Activated naive CD4-positive, alpha-beta T cell treated with anti-CD3 and anti-CD28 coated beads, Interleukin-2, amount 10 ng/mL, durations not matched to agents 7 days and 5 days (primary cell): ENCODE measurements at places on chromosomes 3 and 15.

DNA sequence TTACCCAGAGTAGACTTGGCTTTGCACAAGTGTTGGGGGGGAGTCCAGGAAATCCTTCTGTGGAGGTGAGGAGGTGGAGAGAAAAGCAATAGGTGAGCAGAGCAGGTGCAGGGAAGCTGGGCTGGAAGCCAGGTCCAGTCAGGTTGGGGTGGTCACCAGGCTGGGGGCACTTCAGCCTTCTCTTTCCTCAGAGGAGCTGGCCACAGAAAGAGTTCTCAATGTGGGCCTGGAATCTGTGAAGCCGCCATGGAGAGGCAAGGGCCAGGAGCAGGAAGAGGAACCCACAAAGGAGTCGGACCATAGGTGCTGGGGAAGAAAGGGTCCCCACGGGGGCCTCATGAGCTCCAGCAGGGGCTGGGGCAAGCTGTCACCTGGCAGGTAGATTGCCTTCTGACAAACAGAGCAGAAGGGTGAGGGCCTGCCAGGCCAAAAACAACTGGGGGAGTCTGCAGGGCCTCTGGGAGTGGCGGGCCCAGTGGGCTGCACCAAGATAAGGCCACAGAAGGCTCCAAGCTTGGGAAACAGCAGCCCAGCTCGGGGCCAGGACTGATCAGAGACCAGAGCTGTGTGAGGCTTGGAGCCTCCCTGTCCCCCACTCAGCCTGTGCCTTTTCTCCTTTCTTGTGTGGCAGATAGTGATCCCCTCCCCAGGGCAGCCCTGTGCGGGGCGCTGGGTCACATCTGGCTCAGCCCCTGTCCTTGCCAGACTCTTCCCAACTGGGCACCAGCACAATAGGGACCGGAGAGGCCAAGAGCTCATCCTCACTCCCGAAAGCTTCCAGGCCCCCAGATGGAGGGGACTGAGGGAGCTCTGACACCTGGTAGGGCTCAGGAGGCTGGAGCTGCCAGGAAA lies 53.0 kb upstream of the FGD5 start:
- peaks cover 4% of the 10 kb centered on the region for H3K27me3 ChIP-seq
- no peak overlapping the region for H3K4me3 ChIP-seq
- H3K36me3 ChIP-seq: peaks cover 3% of the 10 kb centered on the region
- H3K27ac ChIP-seq: no peak overlapping the region
- H3K4me1 ChIP-seq: peaks cover 10% of the 10 kb centered on the region
- DNase-seq: no peak

DNA sequence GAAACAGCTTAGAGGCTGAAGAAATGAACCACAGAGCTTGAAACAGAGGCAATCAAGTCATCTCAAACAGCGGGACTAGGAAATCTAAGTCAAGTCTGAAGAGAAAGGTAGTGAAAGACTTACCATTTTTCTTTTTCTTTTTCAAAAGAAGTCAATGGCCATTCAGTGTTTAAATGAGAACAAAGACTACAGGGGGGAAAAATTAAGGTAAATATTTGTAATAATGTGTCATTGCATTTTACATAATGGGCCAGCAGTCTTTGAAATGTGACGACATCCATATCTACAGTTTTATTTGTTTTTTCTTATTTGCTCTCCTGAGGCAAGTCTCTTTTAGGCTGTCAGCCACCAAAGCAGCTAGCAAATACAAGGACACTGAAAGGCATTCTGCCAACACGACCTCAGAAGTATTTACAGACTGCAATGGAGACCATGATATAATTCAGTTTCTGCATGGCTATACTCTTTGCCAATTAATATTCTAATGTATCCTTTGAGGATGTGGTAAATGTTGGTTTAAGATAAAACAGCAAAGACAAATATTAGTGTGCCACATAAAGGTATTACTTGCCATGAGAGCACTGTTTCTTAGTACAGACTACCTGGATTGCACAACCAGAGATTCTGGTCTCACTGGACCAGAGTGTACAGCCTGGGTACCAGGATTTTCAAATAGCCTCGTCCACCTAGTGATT lies 307.0 kb upstream of the THBS1 start:
- no peaks in the 10 kb centered on the region for H3K27me3 ChIP-seq
- no peak for DNase-seq
- no peak overlapping the region for H3K4me3 ChIP-seq
- H3K36me3 ChIP-seq: no peaks in the 10 kb centered on the region
- no peaks in the 10 kb centered on the region for H3K4me1 ChIP-seq

DNA sequence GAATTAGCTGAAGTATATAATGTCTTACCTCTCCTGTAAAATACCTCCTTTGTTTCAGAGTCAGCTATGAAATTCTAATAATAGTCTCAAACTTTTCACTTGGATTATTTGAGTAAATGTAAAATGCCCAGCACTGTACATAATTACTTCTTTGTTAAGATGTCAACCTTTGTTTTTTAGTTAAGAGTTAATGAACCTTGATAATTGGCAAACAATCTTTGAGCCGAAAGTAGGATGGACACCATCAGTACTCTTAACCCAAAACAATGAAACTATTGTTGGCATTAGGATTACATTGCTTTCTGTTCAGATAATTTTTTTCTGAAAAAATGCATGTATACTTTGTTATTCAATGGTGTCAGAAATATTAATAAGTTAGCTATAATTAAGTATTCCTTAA lies 3.0 kb upstream of the NECTIN3 start:
- no peak for DNase-seq
- no peak overlapping the region for H3K27ac ChIP-seq
- peaks cover 24% of the 10 kb centered on the region for H3K4me1 ChIP-seq
- no peak overlapping the region for H3K4me3 ChIP-seq
- H3K27me3 ChIP-seq: peaks cover 41% of the 10 kb centered on the region
- no peaks in the 10 kb centered on the region for H3K36me3 ChIP-seq

DNA sequence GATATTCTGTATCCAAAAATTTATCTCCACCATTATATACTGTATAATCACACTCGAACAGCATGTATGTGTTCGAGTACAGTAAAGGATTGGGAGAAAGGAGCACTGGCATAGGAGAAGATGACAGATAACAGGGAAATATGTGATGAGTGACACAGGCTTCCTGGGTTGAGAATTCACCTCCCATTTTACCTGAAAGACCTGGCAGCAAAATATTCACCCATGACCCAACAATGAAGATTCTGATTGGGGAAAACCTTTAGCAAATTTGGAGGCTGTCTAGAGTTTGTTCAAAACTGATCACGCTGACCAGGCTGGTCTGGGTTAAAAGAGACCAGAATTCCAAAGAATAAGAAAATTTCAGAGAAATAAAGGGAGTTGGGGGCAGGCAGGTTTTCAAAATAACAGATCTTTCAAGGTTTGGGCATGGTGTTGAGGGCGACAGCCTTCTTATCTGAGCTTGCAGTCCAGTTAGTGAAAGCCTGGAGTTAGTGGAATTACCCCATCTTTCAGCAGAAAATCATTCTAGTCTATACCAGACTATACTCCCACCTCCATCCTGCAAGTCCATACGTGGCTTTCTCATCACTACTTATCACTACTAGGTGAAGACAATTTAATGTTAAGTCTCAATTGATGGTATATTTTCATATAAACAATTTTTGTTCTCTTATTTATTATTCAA lies 42.8 kb upstream of the RSL24D1 start:
- H3K4me1 ChIP-seq: peaks cover 40% of the 10 kb centered on the region
- peak overlapping the region; percentile 57 for H3K27ac ChIP-seq
- H3K36me3 ChIP-seq: peaks cover 26% of the 10 kb centered on the region
- no peaks in the 10 kb centered on the region for H3K27me3 ChIP-seq

DNA sequence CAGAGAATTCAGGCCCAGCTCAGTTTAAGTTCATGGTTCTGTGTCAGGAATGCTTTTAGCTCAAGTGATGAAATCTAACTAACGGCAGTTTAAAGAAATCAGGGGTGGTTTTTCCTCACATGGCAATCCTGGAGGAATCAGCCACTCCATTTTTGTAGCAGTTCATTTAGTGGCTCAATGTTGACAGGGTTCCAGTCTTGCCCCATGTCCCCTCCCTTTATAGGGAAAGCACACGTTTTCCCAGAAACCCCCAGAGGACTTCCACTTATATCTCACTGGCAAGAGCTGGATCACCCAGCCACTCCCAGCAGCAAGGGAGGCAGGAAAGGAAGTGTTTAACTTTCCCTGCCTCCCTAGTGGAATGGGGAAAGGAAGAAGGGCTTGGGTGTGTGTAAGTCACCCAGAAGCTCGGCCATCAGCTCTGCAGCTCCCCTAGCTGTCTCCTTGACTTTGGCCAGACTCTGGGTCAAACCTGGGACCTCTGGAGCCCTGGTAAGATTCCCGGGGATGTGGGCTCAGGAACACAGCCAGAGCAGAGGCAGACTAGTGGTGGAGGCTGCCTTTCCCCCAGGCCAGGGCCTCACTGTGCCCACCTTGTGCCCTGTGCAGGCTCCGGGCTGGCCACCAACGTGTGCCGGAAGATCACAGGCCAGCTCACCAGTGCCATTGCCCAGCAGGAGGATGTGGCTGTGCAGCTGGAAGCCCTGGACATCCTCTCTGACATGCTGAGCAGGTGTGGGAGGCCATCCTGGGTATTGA lies 11.3 kb downstream of the CAND2 start:
- H3K4me1 ChIP-seq: peaks cover 5% of the 10 kb centered on the region
- no peaks in the 10 kb centered on the region for H3K36me3 ChIP-seq
- DNase-seq: no peak

DNA sequence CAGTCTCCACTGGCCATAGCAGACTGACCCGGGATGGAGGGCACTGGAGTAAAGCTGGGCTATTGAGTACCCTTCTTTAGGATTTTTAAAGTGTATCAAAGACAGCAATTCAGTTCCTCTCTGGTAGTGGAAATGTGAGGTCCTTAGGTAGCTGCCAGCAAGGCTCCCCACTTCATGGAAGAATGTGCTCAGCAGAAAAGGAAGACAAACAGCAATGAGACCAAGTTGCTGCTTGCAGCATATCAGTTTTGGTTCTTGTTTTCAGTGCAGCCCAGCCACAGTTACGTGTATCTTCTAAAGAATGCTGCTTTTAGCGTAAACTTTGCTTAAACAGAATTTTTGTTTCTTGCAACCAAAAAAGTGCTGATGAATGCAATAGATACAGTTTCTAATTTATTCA lies 374.0 kb upstream of the CBLB start:
- no peak overlapping the region for H3K4me3 ChIP-seq
- H3K4me1 ChIP-seq: peaks cover under 1% of the 10 kb centered on the region
- H3K36me3 ChIP-seq: peaks cover 8% of the 10 kb centered on the region
- DNase-seq: no peak
- H3K27me3 ChIP-seq: no peaks in the 10 kb centered on the region

- H3K27ac ChIP-seq: no peak overlapping the region
- no peak for DNase-seq
- H3K27me3 ChIP-seq: peaks cover 10% of the 10 kb centered on the region
- H3K4me1 ChIP-seq: no peaks in the 10 kb centered on the region
- H3K4me3 ChIP-seq: no peak overlapping the region
These were observed 40.4 kb downstream of the CACNA1D start for GRCh38 chr3:53534676-53535400.

DNA sequence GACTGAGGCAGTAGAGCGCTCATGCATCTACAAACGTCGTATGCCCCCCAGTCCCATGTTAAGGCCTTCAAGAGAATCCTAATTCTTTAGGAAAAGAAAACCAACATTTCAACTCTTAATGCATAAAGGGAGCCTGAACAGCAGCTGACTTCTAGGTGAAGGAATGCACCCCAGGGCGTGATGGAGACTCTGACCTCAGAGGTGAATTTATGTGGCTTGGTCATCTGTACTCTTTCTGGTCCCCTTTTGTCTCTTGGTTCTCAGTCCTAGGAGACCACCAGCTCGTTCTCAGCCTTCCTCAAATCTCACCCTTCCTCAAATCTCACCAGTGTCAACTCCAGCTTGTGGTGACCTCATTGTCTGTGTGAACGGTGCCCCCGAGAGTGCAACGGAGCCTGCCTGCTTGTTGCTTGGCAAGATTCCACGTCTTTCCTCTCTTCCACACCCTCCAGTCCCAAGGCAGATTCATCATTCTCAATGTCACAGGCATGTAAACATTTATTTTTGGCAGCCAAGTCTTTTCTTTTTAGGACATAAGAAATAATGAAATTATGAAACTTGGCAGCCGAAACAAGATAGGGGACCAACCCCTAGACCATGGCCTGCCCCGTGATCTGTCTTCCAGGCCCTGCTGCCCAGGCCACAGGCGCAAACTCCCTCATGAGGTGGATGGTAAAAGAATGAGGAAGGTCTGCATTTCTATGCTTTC lies 166.2 kb downstream of the ADAMTS17 start:
- H3K4me1 ChIP-seq: no peaks in the 10 kb centered on the region
- DNase-seq: no peak
- H3K27me3 ChIP-seq: no peaks in the 10 kb centered on the region
- H3K4me3 ChIP-seq: no peak overlapping the region
- H3K36me3 ChIP-seq: no peaks in the 10 kb centered on the region
- no peak overlapping the region for H3K27ac ChIP-seq

DNA sequence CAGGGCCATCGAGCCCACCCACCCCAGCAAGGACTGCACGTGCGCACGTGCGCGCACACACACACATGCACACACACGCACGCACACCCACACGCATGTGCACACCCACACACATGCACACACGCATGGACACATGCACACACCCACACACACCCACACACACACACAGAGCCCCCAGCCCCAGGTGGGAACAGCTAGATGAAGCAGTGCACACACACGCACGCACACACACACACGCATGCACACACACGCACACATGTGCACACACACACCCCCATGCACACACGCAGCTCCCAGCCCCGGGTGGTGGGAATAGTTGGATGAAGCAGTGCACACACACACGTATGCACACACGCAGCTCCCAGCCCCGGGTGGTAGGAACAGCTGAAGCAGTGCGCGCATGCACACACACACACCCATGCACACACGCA lies 158.6 kb downstream of the XXYLT1 start:
- H3K36me3 ChIP-seq: no peaks in the 10 kb centered on the region
- H3K4me3 ChIP-seq: no peak overlapping the region
- DNase-seq: no peak
- H3K27me3 ChIP-seq: no peaks in the 10 kb centered on the region

DNA sequence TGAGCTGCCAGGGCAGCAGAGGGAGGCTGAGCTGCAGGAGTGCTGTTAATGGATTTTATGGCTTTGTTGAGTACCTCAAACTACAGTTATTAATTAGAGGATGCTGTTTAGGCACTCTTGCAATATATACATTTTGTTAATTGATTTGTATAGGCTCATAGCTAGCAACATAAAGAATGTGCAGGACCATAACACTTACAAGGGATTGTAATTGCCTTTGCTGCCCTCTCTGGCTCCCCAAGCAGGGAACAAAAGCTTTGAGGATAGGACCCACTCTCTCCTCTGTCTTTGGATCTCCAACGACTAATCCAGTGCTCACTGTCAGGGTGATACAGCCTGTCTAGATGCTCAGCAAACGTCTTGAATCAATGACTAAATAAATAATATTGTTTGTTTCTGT lies 1.2 kb upstream of the CLSTN2 start:
- H3K27me3 ChIP-seq: peaks cover 61% of the 10 kb centered on the region
- no peak overlapping the region for H3K4me3 ChIP-seq

DNA sequence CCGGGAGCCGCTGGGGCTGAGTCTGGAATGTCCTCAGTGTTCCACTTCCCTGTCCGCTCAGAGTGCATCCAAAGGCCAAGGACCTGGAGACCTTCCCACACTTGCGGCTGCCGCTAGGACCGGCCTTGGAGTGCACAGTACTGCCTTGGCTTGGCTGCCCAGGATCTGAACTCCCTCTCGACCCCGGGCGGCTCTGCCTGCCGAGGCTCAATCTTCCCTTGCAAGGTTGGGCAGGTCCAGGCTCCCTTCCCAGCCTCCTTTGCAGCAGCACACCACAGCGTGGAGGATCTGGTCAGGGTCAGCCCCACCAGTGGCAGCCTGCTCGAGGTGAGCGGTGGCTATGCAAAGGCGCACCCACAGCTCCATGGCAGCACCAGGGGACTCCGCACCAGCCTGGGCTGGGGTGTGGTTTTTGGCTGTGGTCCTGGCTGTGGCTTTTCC lies 69.2 kb downstream of the PLXNA1 start:
- no peak overlapping the region for H3K4me3 ChIP-seq
- H3K27ac ChIP-seq: no peak overlapping the region
- H3K36me3 ChIP-seq: no peaks in the 10 kb centered on the region
- no peak for DNase-seq
